ENCODE measurements at places on chromosomes 13 and 19.

DNA sequence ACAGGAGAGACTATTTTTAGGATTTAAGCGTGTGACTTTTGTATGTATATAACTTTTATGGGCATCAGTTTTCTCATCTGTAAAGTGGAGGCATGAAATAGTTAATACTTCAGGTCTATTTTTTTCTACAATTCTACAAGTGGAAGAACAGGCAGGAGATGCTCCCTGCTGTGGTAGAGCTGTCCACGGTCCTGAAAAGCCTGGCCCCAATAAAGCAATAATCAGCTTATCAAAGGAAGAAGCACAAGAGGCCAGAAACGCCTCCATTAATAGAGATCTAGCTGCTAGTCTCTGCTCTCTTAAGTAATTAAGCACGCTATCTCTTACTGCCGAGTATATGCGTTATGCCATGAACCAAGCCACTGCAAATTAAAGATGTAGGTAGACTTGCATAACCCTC lies 28.0 kb upstream of the WASF3 start:
- DNase-seq: no peak

DNA sequence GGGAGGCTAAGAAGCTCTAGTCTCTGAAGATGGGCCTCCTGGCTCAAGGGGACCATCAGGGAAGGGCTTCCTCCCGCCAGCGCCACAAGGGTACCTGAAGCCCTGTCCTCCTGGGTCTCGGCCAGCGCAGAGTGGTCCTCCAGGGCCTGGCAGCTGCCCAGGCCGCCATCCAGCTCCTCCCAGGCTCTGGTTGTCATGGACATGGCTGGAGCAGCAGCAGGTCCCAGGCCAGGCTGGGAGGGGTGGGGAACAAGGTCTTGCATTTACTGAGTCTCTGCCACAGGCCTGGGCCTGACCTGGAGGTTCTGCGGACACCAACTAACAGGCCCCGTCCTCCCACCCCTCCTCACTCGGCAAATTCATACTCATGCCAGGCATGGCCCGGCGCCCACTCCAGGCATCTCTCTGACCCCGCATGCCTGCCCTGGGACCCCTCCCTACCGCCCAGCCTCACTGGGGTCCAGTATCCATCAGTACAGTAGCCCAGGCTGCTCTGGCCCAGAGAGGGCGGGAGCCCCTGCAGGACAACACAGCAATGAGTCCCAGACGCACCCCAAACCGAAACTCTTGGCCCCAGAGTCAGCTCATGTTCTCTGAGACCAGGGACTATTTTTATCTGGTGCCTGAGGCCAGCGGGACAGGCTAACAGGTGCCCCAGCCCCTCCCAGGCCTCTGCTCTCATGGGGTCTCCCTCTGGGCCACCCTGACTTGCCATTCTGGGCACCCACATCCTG lies 938 bp downstream of the JSRP1 start:
- no peak for DNase-seq

DNA sequence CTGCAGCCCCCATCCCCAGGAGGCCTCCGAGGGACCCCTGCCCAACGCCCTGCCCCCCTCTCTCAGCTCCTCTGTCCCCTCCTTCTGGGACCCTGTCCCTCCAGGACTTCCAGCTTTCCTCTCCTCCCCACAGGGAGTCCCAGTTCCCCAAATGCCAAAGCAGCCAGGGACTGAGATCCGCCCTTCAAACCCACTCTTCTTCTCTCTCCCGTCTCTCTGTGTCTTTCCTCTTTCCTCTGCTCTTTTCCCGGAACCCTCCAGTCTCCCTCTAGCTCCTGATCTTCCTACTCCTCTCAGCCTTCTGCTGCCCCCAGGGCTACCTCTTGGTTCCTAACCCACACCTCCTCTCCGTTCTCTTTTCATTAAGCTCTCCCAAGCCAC lies 377 bp downstream of the CA11 start:
- DNase-seq: no peak

DNA sequence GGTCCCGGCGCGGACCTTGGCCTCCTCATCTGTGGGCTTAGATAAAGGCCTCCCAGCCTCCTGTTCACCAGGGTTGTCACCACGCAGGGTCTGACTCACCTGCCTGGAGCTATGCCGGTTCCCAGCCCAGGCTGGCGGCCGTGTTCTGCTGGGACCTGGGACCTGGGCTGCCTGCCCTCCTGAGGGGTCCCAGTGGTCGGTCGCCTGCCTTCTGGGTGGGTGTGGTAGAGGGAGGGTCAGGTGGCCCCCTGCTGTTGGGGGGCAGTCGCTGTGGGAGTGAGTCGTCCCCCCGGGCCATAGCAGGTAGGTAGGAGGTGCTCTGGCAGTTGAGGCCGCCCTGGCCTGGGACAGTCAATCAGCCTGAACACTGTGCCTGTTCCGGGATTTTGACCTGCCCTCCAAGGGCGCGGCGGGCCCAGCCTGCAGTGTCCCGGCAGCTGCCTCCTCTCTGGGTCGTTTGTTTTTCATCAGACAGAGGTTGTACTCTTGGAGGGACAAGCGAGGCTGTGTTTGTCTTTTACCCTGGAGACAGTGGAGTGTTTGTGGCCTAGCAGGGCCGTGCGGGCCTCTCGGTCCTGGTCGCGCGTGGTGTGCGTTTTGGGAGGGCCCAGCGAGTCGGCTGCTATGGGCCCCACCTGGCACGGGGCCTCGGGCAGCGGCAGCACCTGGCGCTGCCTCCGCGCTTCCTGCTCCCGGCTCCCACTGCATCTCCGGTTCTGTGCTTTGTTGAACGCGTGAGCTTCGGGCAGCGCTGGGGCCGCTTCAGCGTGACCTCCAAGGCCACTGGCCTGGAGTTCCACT lies 2.6 kb downstream of the ADAT3 start:
- no peak for DNase-seq

DNA sequence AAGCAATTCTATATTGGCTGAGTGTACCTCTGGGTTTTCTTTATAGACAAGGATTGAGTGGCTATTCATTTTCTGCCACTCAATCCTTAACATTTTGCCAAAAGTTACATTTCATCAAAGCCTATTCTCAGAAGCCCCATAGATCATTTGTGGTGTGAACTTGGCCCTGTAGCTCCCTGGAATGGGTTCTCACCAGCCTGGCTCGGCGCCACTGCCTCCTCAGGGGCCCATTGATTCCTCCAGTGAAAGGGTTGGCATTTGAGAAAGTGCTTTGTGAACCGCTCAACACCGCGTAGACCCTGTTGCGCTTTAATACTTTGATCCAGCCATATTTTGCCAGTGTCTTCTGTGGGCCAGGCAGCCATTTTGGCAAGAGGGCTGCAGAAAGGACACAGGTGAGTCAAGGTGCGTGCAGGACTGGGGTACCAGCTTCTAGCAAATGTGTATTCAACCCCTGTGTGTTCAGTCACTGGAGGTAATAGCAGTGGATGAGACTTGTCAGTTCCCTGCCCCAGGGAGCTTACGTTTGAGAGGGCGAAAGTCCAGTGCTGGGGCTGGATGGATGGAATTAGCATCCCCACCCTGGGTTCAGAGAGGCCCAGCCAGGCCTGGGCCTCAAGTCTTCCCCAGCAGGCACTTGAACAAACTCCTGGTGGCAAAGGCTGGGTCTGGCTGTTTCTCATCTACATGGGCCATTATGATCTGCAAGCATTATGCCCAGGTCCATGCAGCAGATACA lies 3.8 kb downstream of the RAB8A start:
- DNase-seq: no peak

DNA sequence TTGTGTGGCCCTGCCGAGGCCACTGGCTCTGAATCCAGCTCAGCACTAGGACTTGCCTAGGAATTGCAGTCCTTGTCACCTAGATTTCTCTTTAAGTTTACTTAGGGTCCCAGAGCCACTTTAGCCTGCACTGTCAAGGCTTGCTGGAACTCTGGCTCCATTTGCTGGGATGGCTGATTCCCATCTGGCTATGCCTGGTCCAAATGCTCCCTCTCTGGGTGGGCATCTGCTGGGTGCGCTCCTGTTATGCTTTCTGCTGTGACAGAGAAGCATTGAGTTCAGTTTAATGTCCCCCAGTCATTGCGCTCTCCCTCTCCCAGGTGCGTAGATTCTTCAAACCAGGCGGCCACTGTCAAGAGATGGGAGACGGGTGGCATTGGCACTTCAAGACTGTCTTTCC lies 102.2 kb downstream of the MTUS2 start:
- no peak for DNase-seq

DNA sequence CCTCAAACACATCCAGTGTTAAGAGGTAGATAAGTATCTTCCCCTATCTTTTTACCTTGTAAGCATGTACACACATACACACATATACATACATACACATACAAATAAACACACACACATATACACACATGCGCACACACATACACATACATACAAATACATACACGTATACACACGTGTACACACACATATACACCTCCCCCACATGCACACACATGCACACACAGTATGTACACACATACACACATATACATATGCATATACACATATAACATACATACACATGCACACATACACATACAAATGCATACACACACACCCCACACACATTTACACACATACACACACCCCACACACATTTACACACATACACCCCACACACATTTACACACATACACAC lies 24.1 kb downstream of the ADGRE1 start:
- no peak for DNase-seq

Measured in activated naive CD4-positive, alpha-beta T cell (primary cell).